ENCODE measurements at places on chromosomes 2 and 18.

DNA sequence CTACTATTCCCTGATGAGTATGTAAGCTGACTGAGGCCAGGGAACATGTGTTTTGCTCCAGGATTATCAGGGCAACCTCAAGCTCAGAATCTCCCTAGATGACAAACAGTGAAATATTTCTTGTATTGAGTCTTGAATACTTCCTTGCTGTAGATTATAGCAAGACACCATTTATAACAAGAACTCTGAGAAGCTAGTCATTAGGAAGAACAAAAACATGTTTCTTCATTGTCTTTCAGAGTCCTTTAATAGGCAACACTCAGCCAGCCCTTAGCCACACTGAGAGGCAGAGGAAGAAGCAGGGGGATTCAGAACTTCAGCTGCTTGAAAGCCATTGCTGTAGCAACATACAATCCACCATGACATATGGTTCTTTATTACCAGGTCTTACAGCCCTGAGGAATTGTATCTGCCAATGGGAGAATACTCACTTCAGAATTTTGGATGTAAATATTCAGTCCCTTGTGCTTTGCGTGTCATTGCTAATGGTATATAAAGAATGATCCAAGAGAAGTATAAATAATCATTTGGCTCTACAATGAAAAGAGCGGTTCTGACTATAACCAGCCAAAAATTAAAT lies 117.5 kb upstream of the NCKAP5 start:
- DNase-seq = no peak

GRCh38 chr2:118833716-118834439 lies 13.6 kb downstream of the EN1 start:
- no peak for DNase-seq

DNA sequence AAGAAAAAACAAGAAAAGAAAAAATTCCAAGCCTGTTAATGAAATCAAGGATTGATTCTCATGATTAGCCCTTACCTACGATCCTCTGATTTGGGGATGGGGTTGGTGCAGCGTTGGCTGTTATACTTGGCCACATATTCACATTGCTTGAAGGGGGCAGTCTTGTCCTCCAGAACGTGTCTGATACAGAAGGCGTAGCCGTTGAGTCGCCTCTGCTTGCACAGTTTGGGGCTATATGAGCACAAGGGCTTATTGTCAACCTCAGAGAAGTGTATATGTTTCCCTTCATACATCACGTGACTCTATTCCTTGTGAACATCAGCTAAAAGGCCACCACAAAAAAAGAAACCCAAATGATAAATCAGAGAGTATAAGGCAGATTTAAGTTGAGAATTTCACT lies 23.2 kb downstream of the INO80D start:
- DNase-seq = no peak

DNA sequence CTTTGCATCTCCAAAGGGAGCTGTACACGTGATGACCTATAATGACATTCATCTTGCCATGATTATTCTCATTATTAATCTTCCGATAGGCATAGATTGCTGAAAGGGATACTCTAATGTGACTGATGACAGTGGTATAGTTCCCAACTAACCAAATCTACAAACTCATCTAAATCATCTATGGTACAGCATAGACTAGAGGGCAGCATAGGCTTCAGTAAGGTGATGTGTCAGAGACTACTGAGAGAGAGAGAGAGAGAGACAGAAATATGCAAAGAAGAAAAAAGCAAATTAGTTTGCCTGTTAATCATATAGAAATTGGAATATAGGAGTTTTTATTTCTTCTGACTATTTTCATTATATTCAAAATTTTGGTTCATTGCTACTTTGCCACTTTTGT lies 89.3 kb downstream of the CSRNP3 start:
- no peak for DNase-seq

All from kidney tubule cell (primary cell).